HepG2 (cell line): ENCODE measurements at places on chromosomes 7 and 10. TPM values are rescaled to one million over a fixed set of nuclear protein-coding genes. Genes with fewer than 3 reads are reported as not detected.

AUTS2 gene
- not detected in 2 replicates for polyA plus RNA-seq

DNA sequence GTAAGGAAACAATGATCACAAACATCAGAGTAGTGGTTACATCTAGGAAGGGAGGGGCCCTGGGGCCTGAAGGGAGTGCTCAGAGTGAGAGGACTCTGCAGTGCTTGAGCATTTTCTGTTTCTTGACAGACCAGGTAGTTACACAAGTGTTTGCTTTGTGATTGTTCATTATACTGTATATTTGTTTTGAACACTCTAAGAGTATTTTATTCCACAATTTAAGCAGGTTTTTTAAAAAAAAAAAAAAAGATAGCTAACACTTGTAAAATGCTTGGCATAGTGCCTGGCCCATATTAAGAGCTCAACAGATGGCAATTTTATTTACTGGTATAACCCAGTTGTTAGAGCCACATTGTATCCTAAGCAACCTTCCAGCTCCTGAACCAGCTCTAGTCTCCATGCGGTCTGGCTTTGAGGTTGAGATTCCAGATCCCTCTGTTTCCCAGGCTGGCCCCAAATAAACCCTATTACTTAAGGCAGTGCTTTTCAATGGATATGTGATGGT is 20.1 kb upstream of the ATXN7L1 start:
- H3K27me3 ChIP-seq = no peaks in the 10 kb centered on the region
- no peak overlapping the region for H3K27ac ChIP-seq
- H3K4me3 ChIP-seq = no peak overlapping the region
- no peak for DNase-seq

DNA sequence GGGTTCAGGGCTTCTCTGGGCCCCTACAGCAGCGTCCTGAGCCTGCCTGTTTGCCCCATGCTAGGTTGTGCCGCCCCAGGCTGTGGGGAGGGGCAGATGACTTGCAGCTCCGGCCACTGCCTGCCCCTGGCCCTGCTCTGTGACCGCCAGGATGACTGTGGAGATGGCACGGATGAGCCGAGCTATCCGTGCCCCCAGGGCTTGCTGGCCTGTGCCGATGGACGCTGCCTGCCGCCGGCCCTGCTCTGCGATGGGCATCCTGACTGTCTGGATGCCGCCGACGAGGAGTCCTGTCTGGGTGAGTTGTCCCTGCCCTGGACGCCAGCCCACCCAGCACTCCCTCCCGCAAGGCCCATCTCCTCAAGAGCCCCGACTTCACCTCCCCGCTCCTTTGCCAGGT is 15.7 kb upstream of the ZNF467 start:
- H3K27ac ChIP-seq = no peak overlapping the region
- no peaks in the 10 kb centered on the region for H3K36me3 ChIP-seq
- peaks cover 17% of the 10 kb centered on the region for H3K4me1 ChIP-seq
- 0 out of 3 replicates have a peak, but pooled peaks cover 3% of the 10 kb centered on the region for H3K27me3 ChIP-seq
- peak overlapping the region; percentile 56; the same call in 1 of the 2 replicates for H3K4me3 ChIP-seq
- DNase-seq = no peak

DNA sequence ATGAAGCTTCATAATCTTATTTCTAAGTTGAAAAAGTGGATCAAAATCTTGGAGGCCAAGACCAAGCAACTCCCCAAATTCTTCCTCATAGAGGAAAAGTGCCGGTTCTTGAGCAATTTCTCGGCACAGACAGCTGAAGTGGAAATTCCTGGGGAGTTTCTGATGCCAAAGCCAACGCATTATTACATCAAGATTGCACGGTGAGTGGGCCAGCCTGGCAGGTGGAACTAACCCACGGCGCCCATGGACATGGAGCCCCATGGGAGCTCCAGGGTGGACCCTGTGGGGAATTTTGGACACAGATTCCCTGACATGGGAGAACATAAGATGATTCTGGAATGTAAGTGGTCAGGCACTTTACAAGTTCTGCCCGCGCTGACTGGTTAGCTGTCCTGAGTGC is 125.9 kb downstream of the TRRAP start:
- H3K27ac ChIP-seq = no peak overlapping the region
- H3K27me3 ChIP-seq = no peaks in the 10 kb centered on the region
- H3K36me3 ChIP-seq = peaks cover 37% of the 10 kb centered on the region
- DNase-seq = no peak
- H3K4me1 ChIP-seq = no peaks in the 10 kb centered on the region
